ENCODE measurements at places on chromosomes 12 and 14.

- no peak for DNase-seq
Measured at GRCh38 chr14:69005432-69006148, 26.5 kb upstream of the ACTN1 start.

- no peak for DNase-seq
Measured at GRCh38 chr12:79871621-79872020, 63.3 kb downstream of the PPP1R12A start.

- DNase-seq: no peak
Measured at GRCh38 chr12:119208626-119209061, 29.9 kb downstream of the HSPB8 start.

DNA sequence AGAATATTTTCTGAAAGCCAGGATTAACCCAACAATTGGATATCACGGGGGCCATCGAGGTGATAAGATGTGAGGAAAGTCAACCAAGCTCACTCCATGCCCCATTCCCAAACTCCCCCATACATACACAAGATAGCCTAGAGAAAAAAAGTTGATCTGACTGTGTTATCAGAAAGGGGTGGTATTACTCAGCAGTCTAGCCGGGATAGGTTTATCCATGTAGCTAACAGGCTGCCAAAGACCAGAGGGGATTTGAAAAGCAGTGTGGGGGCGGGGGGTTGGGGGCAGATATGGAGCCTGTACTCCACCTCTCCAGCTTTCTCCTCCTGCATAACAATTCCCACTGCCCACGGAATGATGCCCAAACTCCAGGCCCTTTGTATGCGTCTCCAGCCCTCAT is 13.2 kb upstream of the MAP1LC3B2 start:
- no peak for DNase-seq

DNA sequence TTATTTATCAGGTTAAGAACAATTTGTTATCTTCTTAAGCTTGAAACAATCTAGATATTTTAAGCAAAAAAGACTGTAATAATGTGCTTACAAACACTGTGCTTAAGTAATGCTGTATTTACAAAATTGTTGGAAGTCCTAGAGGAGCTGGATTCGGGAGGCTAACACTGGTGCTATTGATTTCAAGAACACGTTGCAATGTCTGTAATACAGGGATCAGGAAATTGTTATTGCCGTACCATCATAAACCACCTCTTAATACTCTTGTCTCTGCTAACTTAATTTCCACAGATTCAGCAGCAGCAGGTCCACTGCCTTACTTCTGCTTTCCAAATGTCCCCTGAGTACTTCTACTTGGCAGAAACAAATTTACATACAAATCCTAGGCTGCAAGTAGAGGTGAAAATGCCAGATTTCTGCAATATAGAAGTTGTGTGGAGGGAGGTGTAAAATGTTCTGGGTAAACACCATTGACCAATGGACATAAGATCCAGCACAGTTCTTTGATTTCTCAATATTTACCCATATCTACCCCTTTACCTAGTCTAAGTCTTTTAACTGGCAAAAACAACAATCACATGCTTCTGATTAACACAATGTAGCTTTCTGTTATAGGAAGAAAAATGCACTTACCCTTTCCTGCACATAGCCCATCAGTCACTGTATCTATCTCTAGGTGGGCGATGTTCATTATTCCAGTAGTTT is 663.4 kb downstream of the TMTC2 start:
- DNase-seq: no peak

DNA sequence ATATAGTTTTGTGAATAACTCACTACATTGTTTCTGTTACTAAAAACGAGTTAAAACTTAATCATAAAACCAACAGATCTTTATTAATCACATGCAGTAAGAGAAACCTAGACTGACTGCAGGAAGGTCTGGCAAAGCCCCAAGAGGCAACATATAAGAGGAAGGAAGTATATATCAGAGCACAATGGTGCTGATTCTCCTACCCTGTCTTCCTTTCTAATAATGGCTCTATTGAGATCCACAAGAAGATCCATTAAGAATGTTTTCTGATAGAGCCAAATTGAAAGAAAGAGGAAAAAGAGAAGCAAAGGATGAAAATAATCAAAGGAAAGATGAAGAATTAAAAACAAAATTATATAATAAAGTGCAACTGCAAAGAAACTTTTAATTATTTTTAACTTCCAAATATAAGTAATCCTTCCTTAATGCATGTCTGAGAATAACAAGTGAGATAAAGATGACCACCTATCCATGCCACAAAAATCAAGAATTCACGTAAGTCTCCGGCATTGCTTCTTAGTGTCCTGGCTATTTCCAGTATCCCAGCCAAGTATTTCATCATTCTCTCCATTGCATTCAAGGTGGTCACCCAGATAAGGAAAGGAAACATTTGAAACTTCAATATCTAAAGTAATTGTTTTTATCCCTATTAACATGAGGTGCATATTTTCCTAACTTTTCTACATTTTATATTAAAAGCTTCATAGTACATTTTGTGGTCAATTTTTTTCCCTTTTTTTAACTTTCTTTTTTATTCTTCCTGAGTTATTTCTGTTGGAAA is 62.2 kb downstream of the SOX5 start:
- DNase-seq: no peak

GRCh38 chr14:34247605-34248004 is 214.4 kb downstream of the SPTSSA start:
- no peak for DNase-seq

DNA sequence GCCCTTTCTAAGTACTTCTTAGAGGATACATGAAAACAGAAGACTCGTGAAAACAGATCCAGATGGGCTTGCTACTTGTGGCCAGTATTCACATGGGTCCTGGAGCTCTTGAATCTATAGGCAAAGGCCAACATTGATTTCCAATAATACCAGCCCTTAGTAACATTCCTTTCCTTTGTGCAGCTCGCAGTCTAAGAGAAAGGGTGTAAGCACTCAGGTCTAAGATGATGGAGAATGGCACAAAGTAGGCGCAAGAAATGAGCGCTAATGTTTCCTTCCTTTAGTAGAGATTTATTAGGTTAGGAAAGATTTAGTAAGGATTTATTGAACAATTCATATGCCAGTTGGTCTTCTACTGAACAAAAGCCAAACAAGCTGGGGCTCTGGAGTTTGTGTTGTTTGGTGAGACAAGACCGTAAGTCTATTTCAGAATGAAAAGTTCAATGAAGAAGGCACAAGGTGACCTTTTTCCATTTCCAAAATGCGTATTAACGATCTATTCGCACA is 525 bp downstream of the RNU6-8 start:
- no peak for DNase-seq

DNA sequence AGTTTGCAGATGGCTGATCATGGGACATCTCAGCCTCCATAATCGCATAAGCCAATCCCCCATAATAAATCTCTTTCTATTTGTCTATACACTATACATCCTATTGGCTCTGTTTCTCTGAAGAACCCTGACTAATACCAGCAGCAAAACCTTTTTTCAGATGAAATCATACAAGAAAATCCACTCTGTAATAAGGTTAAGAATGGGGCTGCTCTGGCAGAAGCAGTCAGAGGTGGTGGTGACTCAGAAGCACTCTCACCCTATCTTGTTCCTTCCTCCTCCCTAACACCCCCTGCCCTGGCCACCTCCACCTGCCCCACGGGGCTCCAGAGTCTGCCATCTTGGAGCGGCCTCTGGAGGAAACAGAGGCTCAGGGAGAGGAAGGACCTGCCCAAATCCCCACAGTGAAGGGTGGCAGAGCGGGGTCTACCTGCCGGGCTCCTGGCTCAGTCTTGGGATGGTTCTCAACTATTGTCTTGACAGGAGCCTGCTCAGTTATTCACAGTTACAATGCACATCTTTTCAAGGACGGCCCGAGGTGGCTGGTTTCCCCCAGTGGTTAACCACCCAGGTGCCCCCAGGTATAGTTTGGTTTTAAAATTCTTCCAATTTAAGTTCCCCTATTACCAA is 109.3 kb upstream of the EVL start:
- no peak for DNase-seq
